ENCODE measurements at places on chromosomes 2 and 18. TPM values are rescaled to one million over a fixed set of nuclear protein-coding genes. Genes with fewer than 3 reads are reported as not detected.

The CPO gene
- not detected for total RNA-seq

The NAB1 gene
- total RNA-seq = 51.7 TPM

The RAX gene
- not detected for total RNA-seq

The ZNF521 gene
- total RNA-seq = 7.6 TPM

The MYL12A gene
- total RNA-seq = 818 TPM

The IL37 gene
- 0.36 TPM for total RNA-seq

The RGPD6 gene
- total RNA-seq = 15.1 TPM

The TRIB2 gene
- total RNA-seq = 150 TPM

The CDK15 gene
- 67.0 TPM for total RNA-seq

The TBR1 gene
- total RNA-seq = not detected

The G6PC2 gene
- total RNA-seq = not detected

The FBXO36 gene
- 6.4 TPM for total RNA-seq

The PLCD4 gene
- 8.5 TPM for total RNA-seq

The SH3RF3 gene
- 4.3 TPM for total RNA-seq

The PPP1R1C gene
- total RNA-seq = 4.2 TPM

The CD302 gene
- 22.5 TPM for total RNA-seq

The TWSG1 gene
- total RNA-seq = 76.6 TPM

The PDE11A gene
- 0.24 TPM for total RNA-seq
